ENCODE measurements at places on chromosomes 1 and 21.

- no peak for DNase-seq
Observed at GRCh38 chr1:197921235-197922069, 4.3 kb downstream of the LHX9 start.

DNA sequence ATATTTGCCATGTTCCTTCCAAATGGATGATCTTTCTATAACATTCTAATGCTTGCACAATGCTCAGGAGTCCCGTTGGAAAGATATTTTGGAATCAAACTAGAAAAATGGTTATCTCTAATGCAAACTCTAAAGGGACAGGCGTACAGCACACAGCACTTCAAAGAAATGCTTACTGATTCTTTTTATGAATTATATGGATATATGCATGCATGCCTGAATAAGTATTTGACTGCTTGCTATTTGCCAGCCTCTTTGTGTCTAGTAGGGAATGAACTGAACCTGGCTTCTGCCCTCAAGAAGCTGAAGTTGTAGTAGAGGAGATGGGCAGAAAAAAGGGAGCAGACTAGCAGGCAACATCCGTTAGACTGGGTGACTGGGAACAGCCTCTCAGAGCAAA is 48.1 kb downstream of the PCSK9 start:
- no peak for DNase-seq

DNA sequence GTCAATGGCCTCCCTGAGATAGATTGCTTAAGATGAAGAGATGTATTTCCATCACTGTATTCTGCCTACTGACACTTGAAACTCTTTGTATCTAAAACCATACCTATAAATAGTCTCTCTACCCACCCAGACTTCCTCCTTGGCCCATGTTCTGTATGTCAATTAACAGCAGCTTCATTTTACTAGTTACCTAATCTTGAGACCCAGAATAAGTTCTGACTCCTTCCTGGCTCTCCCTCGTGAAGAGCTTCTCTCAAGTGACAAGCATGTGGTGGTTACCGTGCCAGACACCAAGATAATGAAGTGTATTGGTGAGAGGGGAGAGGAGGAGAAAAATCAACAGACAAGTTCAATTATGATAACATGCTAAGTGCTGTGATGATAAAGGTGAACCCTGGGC is 128.8 kb upstream of the RAVER2 start:
- DNase-seq, result no peak

- DNase-seq, result no peak
Observed at GRCh38 chr1:103945774-103946173, 196.1 kb downstream of the AMY1C start.

GRCh38 chr1:35210321-35211119 is 17.6 kb upstream of the SFPQ start:
- no peak for DNase-seq

DNA sequence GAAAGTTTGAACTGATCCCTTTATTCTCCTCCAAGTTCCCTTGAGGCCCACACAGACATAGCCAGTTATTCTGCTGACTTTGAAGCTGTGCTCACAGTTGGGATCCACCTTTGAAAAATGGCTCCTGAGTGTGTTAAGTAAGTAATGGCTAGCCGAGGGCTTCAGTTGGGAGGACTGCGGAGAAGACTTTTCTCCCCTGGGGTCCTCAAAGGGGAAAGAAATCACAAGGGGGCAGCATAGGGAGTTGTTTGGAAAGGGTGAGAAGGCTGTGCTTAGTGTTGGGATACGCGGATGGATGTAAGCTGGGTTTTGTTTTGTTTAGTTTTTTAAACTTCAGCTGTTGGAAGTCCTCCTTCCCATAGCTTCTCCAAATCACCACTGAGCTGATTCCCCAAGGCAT is 8.3 kb downstream of the PGM1 start:
- DNase-seq, result no peak

DNA sequence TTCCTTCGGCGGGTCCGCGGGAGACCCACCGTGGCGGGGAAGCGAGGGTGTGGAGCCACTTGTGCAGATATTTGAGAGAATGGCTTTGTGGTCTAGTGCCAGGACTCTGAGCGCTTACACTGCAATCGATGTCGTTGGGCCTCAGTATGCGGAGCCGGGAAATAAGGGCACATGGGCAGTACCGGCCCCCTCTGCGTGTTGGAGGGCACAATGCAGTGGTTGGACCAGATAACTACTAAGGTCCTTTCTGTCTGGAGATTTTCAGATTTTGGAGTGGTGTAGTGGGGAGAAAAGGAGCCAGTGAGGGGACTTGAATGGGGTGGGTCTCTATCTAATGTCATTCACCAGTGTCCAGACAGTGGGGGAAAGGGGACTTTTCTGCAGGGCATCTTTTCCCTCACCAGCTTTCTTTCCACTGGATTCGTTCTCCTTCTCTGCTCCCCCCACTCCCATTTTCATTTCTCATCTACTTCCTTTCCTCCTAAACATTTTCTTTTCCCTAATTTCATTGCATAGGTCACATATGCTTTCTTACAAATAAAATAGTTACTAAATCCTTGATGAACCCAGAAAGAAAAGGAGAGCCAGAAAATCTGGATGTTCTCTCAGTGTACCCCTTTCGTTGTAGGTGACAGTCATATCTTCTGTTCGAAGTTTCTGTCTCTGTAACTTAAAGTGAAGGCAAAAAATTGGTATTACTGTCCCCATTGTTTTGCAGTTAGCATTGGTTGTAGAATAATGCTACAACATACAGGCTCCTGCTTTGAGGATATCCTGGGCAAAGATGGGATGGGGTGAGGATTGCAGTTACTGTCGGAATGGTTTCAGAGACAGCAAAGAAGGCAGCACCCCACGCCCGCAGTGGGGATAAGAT is 1.4 kb downstream of the ATF3 start:
- no peak for DNase-seq

DNA sequence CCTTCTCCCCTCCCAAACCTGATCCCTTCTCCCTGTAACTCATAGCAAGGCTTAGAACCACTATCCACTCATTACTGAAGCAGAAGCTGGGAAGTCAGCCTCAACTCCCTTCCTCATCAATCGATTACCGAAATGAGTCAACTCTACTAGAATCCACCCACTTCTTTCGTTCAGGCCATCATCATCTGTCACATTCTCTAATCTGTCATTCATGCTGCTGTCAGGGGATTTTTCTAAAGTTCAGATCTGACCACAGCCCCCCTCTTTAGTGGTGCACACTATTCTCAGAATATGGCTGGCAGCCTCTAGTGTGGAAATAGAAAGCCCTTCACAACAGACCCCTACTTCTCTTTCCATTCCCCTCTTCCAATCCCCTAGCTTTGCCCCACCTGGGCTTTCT is 5.1 kb downstream of the NT5C1A start:
- no peak for DNase-seq

DNA sequence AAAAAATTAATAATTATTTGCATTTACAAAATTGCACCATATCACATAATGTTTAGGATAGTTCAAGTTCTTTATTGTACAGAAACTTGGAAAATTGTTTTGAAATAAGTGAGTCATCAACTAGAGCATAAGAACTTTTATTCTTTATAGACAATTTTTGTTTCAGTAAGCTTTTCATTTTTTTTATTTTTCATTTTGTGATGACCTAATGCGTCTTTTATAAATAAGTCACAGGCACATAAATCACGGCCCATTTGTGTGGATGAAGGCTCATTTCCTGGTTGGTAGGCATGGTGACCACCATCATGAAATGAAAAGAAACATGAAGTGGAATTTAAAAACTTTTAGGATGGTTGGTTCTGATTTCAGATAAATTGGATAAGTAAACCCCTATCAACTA is 39.3 kb downstream of the SPAG17 start:
- no peak for DNase-seq

DNA sequence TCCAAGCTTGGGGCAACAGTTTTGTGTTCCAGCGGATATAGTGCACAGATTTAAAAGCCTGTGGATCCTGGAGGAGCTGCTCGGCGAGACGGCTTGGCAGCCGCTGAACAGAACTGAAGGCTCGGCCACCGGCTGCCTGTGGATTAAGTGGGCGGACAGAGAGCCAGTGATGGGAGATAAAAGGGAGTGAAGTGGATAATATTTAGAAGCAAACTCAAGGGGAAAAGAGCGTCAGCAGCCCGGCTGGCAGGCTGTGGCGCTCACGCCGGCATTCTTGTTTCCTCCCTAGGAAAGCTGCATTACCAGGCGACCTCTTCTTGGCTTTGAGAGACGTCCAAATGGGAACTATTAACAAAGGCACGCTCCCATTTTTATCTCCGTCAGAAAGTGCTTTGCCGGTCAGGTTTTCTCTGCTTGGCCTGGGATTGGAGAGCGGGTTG is 10.4 kb downstream of the TRABD2B start:
- no peak for DNase-seq

GRCh38 chr1:178727014-178727895 is 2.2 kb downstream of the RALGPS2 start:
- DNase-seq, result no peak
